ENCODE measurements at places on chromosomes 4 and X. TPM values are rescaled to one million over a fixed set of nuclear protein-coding genes. Genes with fewer than 3 reads are reported as not detected.

The DTHD1 gene
- 0.51 TPM for total RNA-seq

The TMEM35A gene
- total RNA-seq = 1.7 TPM

The MAGEA1 gene
- total RNA-seq = not detected

The BMP3 gene
- 5.8 TPM for total RNA-seq

The TKTL1 gene
- total RNA-seq = 1.6 TPM

The RHOXF2 gene
- not detected for total RNA-seq

The PABPC5 gene
- total RNA-seq = 10.7 TPM

The AFM gene
- not detected for total RNA-seq

The TAF7L gene
- total RNA-seq = 0.82 TPM

The TMPRSS11E gene
- 3.5 TPM for total RNA-seq

The DRD5 gene
- 1.1 TPM for total RNA-seq

The SLC10A3 gene
- total RNA-seq = 16.3 TPM

The PAGE4 gene
- not detected for total RNA-seq

The C4orf50 gene
- total RNA-seq = 0.10 TPM

The KIT gene
- total RNA-seq = 17.6 TPM

The ACSL4 gene
- total RNA-seq = 38.1 TPM

The AMOT gene
- 68.5 TPM for total RNA-seq

The MTCP1 gene
- 1.7 TPM for total RNA-seq

The FSTL5 gene
- total RNA-seq = 3.3 TPM

The UGT8 gene
- 5.5 TPM for total RNA-seq

The ASB5 gene
- total RNA-seq = 206 TPM

The PCDH19 gene
- 2.9 TPM for total RNA-seq

The SPIN2A gene
- 0.41 TPM for total RNA-seq

The RAB9B gene
- 36.2 TPM for total RNA-seq

The KLHL2 gene
- 24.3 TPM for total RNA-seq

The CSAG1 gene
- total RNA-seq = not detected

The PDHA2 gene
- not detected for total RNA-seq

The NEUROG2 gene
- total RNA-seq = not detected

The FAT4 gene
- total RNA-seq = 81.5 TPM

The PCYT1B gene
- total RNA-seq = 1.3 TPM

The RAB28 gene
- 18.4 TPM for total RNA-seq

The ABCE1 gene
- 115 TPM for total RNA-seq

The PABPC1L2B gene
- not detected for total RNA-seq

The QDPR gene
- 49.9 TPM for total RNA-seq

The MAML3 gene
- 7.0 TPM for total RNA-seq

The HSFX4 gene
- not detected for total RNA-seq

The EVC gene
- 37.2 TPM for total RNA-seq

The CT45A3 gene
- total RNA-seq = not detected

The TLR1 gene
- 7.7 TPM for total RNA-seq

The CMC4 gene
- 13.0 TPM for total RNA-seq

The STBD1 gene
- total RNA-seq = 64.8 TPM

The GAB3 gene
- total RNA-seq = 9.0 TPM

The SLC25A43 gene
- 6.1 TPM for total RNA-seq

The NIPAL1 gene
- total RNA-seq = 6.9 TPM

The DAPP1 gene
- 10.5 TPM for total RNA-seq

The FOXO4 gene
- total RNA-seq = 19.5 TPM

The CXCL11 gene
- not detected for total RNA-seq

All from tongue (tissue), 3 donors.